ENCODE measurements at places on chromosomes 4 and X. TPM values are rescaled to one million over a fixed set of nuclear protein-coding genes. Genes with fewer than 3 reads are reported as not detected.

DNA sequence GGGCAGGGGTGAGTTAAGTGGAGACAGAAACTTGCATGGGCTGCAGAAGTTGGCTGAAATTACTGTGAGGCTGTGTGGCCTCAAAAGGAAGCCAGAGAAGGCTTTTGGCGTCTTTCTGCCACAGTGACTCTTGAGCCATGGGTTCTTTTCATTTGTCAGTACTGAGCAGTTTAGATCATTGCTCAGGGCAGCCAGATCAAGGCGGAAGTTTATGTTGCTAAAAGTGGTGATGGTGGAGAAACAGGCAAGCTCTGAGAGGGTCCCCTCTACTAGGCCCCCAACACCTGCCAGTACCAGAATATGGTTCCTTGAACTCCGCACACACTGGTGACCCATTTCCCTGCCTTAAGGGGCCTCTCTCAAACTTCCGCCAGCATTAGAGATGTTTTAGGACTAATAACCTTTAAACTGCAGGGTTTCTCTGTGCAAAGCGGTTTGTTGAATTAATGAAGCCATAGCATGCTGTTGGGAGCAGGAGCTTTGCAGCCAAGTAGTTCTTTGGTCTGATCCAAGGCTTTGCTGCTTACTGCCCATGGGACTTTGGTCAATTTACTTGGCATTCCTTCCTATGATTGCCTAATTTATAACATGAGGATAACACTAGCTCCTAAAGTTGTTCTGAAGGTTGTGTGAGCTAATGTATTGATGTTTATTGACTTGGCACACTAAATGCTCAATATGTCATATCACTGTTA lies 34.5 kb downstream of the RNF175 start:
- no peak for DNase-seq

GRCh38 chr4:82275431-82276331 lies 98.1 kb downstream of the HNRNPD start:
- no peak for DNase-seq

DNA sequence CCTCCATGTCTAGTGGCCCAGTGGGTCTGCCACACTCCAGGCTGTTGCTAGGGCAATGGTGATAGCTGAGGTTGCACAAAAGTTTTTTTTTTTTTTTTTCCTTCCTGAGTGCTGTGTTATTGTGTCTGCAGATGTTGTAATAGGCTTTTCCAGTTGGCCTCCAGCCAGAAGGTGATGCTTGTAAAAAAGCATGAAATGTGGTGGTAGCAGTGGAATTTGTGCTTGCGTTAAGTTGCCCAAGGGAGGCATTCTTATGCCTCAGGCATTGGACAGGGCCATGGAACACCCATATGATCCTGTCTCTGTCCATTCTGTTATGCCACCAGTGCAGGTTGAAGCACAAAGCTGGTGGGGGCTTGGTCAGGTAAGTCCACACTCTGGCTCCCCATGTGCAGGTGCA lies 660.5 kb upstream of the SPANXN1 start:
- peak; percentile 8 for DNase-seq

DNA sequence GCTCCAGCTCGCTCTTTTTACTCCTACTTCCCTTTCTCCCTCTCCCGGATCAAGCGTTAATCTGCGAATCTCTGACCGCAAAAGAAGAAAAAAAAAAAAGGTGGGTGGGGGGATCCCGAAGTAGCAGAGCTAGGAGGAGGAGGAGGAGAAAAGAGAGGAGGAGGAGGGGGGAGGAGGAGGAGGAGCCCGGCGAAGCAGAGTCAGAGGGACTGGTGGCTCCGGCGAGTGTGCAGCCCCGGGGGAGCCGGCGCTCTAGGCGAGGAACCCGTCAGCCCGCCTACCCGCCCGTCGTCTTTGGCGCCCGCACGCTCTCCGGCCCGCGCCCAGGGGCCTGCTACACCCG lies at the start of gene NHSL2:
TSS of gene NHSL2 (plus strand) at position 203 of the 343 bp plus-strand sequence.
- DNase-seq = no peak

The VCX3A gene
- not detected for total RNA-seq

DNA sequence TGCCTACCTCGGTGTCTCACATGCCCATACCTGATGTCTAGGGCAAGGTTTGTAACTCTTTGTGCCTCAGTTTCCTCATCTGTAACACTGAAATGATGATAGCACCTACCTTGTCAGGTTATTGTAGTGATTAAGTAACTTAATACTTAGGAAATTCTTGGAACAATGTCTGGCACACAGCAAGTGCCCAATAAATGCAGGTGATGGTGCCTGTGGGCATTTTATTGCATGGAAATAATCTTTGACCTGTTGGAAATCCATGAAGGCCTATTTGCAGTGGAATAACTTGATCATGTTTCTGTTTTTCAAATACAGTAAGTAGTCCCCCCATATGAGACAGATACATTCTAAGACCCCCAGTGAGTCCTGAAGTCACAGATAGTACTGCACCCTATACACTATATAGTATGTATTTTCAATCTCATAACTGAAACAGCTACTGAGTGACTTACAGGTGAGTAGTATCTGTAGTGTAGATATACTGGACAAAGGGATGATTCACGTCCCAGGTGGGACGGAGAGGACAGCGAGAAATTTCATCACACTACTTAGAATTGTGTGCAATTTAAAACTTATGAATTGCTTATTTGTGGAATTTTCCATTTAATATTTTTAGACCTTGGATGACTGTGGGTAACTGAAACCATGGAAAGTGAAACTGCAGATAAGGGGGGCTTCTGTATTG lies 42.1 kb downstream of the AFF1 start:
- DNase-seq = no peak
